Activated CD8-positive, alpha-beta memory T cell treated with anti-CD3 and anti-CD28 coated beads for 4 hours (primary cell): ENCODE measurements at places on chromosomes 1 and 21.

DNA sequence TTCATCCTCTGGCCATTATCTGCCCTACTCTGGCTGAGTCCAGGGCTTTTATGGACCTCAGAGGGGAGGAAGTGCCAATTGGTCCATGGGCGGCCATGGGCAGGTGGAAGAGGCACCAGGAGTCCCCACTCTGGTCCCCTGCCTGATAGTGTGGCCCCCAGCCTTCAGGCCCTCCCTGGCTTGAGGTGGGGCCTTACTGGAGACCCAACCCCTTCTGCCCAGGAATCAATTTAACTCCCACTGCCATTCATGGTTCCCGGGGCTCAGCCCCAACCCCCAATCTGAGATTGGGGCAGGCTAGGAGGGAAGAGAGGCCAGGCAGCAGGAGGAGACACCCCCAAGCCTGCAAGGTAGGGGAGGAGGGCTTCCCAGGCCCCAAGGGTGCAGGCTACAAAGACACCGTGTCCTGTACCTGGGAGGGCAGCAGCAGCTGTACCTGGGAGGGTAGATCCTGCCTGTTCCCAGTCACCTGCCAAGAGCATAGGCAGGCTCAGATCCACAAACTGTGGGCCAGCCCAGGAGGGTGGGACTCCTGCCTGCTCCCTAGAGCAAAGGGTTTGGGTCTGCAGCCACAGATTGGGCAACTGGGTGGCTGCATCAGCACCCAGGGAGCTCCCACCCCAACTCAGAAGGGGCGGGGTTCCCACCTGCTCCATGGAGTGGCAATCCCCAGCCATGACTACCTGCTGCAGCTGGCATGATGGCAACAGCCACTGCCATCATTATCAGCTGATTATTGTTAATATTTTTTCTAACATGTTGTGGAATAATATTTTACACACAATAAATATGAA is 1044.1 kb upstream of the B3GALT2 start:
- no peak for DNase-seq

DNA sequence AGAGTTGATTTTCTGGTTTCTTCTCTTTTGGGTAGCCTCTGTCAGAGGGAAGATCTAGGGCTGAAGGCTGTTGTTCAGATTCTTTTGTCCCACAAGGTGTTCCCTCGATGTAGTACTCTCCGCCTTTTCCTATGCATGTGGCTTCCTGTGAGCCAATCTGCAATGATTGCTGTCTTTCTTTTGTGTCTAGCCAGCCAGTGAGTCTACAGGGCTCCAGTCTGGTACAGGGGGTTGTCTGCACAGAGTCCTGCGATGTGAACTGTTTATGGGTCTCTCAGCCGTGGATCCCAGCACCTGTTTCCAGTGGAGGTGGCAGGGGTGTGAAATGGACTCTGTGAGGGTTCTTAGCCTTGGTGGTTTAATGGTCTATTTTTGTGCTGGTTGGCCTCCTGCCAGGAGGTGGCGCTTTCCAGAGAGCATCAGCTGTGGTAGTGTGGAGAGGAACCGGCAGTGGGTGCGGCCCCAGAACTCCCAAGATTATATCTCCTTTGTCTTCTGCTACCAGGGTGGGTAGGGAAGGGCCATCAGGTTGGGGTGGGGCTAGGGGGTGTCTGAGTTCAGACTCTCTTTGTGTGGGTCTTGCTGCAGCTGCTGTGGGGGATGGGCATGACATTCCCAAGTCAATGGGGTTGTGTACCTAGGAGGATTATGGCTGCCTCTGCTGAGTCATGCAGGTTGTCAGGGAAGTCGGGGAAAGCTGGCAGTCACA is 81.3 kb upstream of the C21orf91 start:
- no peak for DNase-seq

GRCh38 chr1:40802078-40802741 is 18.6 kb downstream of the KCNQ4 start:
- DNase-seq = peak; percentile 72

GRCh38 chr1:184044603-184045376 is 6.7 kb upstream of the TSEN15 start:
- DNase-seq = no peak

- no peak for DNase-seq
These were observed 113.5 kb downstream of the LHX9 start for GRCh38 chr1:198030682-198031081.

GRCh38 chr1:39301606-39302005 is 97.1 kb downstream of the MACF1 start:
- no peak for DNase-seq

GRCh38 chr1:42239555-42239954 is 75.0 kb upstream of the GUCA2A start:
- no peak for DNase-seq

DNA sequence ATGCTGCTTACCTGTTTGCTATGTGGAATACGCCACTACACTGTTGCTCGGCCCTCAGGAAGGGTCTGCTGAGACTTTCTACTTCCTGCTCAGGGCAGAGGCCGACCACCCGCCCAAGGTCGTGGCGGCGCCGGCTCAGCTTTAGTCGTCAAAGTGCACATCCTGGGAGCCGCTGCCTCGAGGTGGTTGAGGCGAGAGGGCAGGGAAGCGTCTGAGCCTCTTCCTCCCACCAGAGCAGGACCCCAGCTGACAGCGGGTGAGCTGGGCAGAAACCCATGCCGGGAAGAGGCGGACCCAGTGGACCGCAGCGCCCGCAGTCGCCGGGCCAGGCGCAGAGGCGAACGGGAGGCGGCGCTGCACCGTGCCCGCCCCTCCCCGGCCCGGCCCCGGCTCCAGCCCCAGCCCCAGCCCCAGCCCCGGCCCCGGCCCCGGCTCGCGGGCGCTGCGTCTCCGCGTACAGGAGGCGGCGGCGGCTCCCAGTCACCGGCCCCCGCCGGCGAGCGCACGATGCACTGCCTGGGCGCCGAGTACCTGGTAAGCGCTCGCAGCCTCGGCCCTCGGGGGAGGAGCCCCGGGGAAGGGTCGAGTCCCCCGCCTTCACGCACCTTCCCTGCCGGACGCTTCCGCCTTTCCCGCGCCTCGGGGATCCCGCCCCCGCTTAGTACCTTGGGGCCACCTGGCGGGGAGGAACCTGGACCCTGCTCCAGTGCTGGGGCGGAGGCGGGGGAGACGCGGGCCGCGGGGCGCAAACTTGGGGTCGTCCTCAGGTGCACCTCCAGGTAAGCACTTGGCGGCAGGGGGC is at the start of gene SLC44A3:
Gene SLC44A3, plus strand, starts transcription at position 413 of the 802 bp plus-strand sequence. Its CDS starts 95 bp downstream, at position 508.
- DNase-seq = no peak

DNA sequence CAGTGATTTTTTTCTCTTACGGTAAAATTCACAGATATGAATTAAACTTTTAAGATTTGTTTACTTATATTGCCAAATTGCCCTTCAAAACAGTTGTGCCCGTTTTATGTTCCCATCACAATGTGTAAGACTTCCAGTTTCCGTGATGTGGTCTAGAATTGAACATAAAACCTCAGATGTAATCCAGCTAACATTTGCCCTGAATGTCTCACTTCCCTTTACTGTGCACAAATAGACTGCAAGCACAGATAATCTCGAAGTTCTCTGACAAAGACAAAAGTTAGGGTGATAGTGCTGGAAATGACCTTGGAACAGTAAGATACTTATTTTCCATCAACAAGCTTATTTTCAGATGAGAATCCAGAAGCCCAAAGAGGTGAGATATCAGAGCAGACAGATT is 177.5 kb downstream of the ZZZ3 start:
- DNase-seq = no peak

DNA sequence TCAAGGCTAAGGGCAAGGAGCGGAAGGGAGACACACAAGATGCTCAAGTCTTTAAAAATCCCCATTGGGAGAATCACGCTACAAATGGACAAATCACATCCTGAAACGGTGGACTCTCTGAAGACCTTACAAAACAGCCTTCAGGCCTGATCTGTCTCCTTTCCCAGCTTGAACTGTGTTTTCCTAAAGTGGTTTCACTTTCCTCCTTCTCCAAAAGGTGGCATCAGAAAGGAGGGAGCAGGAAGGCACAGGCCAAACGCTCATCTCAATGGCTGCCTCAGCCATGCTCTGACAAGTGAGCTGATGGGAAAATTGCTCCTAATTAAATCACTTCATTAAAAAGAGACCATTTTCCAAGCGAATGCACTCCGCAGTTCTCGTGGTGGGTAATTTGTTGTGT is 47.7 kb downstream of the UTP25 start:
- no peak for DNase-seq

DNA sequence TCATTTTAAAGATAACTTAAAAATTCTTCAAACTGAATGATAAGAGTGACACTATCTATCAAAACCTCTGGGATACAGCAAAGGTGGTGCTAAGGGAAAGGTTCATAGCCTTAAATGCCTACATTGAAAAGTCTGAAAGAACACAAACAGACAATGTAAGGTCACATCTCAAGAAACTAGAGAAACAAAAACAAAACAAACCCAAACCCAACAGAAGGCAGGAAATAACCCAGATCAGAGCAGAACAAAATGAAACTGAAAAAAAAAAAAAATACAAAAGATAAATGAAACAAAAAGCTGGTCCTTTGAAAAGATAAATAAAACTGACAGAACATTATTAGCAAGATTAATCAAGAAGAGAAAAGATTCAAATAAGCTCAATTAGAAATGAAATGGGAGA is 6.8 kb downstream of the ODF2L start:
- no peak for DNase-seq

GRCh38 chr1:237858992-237859391 is 31.7 kb downstream of the ZP4 start:
- DNase-seq = no peak

DNA sequence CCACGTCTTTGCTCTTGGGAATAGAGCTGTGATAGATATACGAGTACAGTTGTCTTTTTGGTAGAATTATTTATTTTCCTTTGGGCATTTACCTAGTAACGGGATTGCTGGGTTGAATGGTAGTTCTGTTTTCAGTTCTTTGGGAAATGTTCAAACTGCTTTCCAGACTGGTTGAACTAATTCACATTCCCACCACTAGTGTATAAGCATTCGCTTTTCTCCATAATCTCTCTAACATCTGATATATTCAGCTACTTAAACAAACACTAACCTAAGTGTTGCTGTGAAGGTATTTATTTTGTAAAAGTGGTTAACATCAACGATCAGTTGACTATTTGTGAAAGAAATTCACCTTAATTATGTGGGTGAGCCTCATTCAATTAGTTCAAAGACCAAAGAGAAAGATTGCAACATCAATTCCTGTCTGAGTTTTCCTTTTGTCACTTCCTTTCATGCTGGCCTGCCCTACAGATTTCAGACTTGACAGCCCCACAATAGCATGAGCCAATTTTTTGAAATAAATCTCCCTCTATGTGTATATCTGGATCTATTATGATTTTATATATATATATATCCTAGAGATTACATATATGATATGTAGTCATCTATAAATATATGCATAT is 26.7 kb upstream of the DUSP10 start:
- DNase-seq = no peak

DNA sequence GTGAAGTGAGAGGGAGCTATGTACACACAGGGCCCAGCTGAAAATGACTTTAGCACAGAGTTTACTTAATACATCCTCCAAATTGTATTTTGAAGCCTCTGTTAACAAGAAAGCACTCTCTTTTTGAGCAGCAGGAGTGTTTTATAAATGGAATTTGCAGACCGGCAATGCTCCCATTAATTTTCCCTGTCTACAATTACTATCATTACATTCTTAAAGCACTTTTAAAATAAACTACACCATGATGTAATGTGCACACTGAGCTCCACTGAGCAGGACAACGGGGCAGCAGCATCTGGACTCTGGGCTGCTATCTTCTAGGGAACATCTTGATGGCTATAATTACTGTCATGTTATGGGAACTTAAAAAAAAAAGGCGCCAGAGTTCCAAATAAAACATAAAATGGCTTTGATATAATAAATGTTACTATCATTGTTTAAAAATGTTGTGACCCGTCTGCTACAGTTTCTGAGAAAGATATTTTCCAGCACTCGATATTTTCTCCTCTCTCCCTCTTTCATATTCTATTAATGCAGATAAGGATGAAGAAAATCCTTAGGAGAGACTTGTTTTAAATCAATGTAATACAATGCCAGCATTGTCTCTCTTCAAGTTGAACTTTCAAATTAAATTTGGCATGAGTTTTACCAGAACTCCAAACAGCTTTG is 150.9 kb downstream of the HLX start:
- DNase-seq = no peak

GRCh38 chr1:228727681-228728171 is 7.6 kb upstream of the RHOU start:
- DNase-seq = no peak

GRCh38 chr1:221743416-221744208 is 1.7 kb upstream of the DUSP10 start:
- no peak for DNase-seq

GRCh38 chr1:84960371-84960770 is 36.5 kb downstream of the MCOLN2 start:
- no peak for DNase-seq

GRCh38 chr1:118097622-118098348 is 87.2 kb downstream of the SPAG17 start:
- no peak for DNase-seq

- DNase-seq = no peak
These were observed 36.7 kb downstream of the ZNF695 start for GRCh38 chr1:246971090-246971721.
